ENCODE measurements at places on chromosomes 3 and 15. TPM values are rescaled to one million over a fixed set of nuclear protein-coding genes. Genes with fewer than 3 reads are reported as not detected.

CASR gene
- polyA plus RNA-seq: not detected

CMTM8 gene
- polyA plus RNA-seq: 8.4 TPM

FETUB gene
- polyA plus RNA-seq: not detected

GRCh38 chr3:66401675-66402491, 98.9 kb downstream of the LRIG1 start:
- peaks cover 8% of the 10 kb centered on the region for H3K4me1 ChIP-seq
- H3K4me3 ChIP-seq: no peak overlapping the region
- no peaks in the 10 kb centered on the region for H3K27me3 ChIP-seq

DNA sequence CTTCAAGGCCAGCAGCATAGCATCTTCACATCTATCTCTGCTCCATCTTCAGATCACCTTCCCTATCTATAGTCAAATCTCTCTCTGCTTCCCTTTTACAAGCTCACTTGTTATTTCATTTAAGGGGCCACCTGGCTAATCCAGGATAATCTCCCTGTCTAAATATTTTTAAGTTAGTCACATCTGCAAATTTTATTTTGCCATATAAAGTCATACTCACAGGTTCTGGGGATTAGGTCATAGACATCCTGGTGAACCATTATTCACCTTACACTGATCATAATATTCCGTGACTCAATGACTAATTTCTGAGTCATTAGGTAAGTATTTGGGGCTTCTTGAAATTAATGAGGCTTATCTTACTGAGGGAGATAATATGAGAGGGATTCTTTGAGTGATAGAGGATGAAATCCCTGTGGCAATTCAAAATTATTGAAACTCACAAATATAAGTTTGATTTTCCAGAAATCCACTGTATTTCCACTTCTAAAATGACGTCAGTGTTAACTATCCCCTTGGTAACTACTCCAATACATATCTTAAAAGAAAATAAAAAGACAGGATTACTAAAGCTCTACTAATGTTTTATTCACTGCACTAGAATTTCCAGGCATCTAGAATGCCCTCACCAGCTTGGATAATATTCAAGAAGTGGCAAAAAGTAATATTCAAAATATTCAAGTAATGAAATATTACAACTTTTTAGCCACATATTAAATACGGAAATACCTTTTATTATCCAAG, 93.7 kb upstream of the RBMS3 start:
- peaks cover 6% of the 10 kb centered on the region for H3K4me1 ChIP-seq
- no peaks in the 10 kb centered on the region for H3K27me3 ChIP-seq
- no peaks in the 10 kb centered on the region for H3K36me3 ChIP-seq
- DNase-seq: no peak
- H3K4me3 ChIP-seq: no peak overlapping the region

- peaks cover 15% of the 10 kb centered on the region for H3K4me1 ChIP-seq
- no peaks in the 10 kb centered on the region for H3K27me3 ChIP-seq
- no peak overlapping the region for H3K27ac ChIP-seq
- H3K36me3 ChIP-seq: no peaks in the 10 kb centered on the region
- DNase-seq: no peak
- H3K4me3 ChIP-seq: no peak overlapping the region
These were observed 20.0 kb downstream of the BOC start for GRCh38 chr3:113231391-113231790.

DNA sequence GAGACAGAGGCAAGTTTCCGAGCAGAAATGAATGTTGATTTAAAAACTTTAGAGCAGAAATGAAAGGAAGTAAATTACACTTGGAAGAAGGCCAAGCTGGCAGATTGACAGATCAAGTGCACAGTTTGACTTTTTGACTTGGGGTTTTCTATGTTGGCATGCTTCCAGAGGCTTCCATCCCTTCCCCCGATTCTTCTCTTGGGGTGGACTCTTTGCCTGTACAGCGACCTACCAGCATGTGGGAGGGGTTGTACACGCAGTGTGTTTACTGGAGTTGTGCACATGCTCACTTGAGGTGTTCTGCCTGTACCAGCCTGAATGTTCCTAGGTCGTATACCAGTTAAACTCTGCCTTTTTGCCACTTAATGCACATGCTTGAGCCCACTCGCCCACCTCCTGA, 701.5 kb upstream of the GBE1 start:
- no peaks in the 10 kb centered on the region for H3K4me1 ChIP-seq
- no peak overlapping the region for H3K27ac ChIP-seq
- no peak overlapping the region for H3K4me3 ChIP-seq
- H3K36me3 ChIP-seq: no peaks in the 10 kb centered on the region
- no peak for DNase-seq
- H3K27me3 ChIP-seq: no peaks in the 10 kb centered on the region

- no peak overlapping the region for H3K4me3 ChIP-seq
- DNase-seq: no peak
- H3K4me1 ChIP-seq: peaks cover under 1% of the 10 kb centered on the region
- H3K36me3 ChIP-seq: no peaks in the 10 kb centered on the region
- H3K27me3 ChIP-seq: no peaks in the 10 kb centered on the region
These were observed 80.6 kb upstream of the MITF start for GRCh38 chr3:69658514-69659140.

- H3K4me1 ChIP-seq: no peaks in the 10 kb centered on the region
- H3K4me3 ChIP-seq: no peak overlapping the region
- H3K27ac ChIP-seq: no peak overlapping the region
- H3K27me3 ChIP-seq: no peaks in the 10 kb centered on the region
- DNase-seq: no peak
- H3K36me3 ChIP-seq: no peaks in the 10 kb centered on the region
These were observed 88.8 kb upstream of the ALDH1A3 start for GRCh38 chr15:100790786-100791265.
